ENCODE measurements at places on chromosomes 6 and 20. TPM values are rescaled to one million over a fixed set of nuclear protein-coding genes. Genes with fewer than 3 reads are reported as not detected.

GRCh38 chr20:15296422-15296821, 959.0 kb upstream of the FLRT3 start:
- no peak for DNase-seq

The KIAA0408 gene
- 2.0 TPM for total RNA-seq

DNA sequence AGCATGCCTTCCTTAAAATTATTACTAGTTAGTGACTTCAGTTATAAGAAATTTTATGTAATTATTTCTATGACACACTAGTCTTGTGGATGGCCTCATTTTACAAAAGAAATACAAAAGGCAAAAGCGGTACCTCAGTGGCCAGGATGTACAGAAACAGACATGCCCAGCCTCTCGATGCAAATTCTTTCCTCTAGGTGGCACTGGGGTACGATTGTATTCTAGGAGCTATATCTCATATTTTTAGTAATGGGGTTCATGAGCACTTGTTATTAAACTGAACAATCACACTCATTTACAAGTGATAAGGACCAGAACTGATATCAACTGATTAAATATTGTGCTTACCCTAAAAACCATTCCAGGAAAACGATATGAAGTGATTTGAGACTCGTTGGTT, 59.8 kb downstream of the SOD2 start:
- DNase-seq = no peak

The CALHM6 gene
- total RNA-seq = not detected

GRCh38 chr20:16501301-16501700, 71.9 kb downstream of the KIF16B start:
- DNase-seq = no peak

DNA sequence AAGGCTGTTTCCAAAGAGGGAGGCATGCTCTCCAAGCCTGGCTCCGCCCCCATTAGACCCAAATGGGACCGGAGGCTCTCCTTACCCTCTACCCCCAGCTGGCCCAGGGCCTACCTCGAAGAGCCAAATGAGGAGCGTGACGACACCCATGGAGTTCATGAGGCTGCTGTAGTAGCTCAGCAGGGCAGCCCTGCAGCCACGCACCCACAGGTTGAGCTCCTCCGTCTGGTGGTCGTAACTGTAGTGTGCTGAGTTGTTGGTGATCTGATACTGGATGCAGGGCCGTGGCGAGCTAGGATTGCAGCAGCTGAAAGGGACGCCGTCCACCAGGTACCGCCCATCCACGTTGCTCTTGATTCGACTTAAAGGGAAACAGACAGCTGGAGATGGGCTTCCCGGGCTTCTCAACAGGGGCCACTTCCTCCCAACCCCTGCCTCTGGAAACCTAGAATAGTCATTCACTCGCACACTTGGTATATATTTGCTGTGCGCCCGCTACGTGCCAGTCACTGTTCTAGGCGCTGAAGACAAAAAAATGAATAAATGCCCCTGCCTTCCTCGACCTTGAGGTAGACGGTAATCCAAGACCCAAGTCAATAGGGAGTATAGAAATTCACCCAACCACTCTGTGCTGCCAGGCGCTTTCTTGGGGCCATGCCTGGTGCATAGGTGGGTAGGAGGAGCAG, 18.0 kb downstream of the PRPH2 start:
- peak; percentile 84 for DNase-seq

DNA sequence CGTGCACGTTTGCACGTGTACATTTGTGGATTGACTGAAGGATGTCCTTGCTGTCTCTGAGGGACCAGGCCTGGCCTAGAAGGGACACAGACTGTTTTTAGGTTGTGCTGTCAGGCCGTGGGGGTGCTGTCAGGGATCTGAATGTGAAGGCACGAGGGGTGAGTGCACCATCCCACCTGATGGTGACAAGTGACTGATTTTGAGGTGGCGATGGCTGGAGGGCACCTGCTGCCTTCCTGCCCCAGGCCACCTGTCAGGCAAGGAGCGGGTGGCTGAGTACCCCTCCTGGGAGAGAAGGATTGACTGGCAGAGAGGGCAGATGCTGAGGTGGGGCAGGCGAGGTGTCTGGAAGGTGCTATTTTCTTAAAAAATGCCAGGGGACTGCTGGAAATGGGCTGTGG, 1.2 kb downstream of the RAB44 start:
- DNase-seq = no peak

GRCh38 chr6:34235307-34236130, 1.2 kb upstream of the HMGA1 start:
- no peak for DNase-seq

The RCAN2 gene
- 1.4 TPM for total RNA-seq

- DNase-seq = no peak
Measured at GRCh38 chr6:120903836-120904235, 430.4 kb downstream of the TBC1D32 start.

DNA sequence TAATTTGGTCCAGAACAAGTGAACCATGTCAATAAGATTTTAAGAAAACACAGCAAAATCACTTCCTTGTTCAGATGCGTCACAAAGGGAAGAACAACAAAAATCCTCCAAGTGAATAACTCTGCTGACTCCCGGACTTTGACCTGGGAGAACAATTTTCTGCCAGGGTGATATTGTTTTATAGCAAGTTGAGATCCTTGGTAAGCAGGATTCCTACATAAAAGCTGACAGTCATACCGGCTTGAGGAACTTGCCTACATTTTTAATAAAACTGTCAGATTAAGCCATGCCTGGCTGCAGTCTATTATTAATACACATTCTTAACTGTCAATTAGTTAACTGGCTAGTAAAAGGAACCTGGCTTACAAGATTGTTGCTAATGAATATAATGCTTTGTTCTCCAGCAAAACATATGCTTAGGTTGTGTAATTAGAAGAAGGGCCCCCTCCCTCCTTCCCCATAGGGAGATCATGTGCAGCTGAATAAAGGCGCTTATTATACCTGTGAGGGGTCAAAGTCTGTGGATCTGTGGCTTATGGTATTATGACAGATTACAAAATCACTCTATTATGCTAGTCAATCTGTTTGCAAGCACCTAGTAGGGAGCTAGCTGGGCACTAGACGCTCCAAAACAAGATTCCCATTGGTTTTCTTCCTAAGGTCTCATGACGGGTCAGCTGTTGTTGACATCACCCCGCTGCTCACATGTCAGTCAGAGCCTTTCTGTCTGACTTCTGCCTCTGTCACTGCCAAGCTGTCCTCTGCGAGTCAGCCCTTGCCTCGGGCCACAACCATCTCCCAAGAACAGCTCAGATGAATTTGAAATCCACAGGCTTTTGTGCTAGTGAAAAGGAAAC, 44.6 kb upstream of the SEC63 start:
- peak; percentile 81 for DNase-seq

GRCh38 chr6:36327919-36328236, 8.8 kb downstream of the BNIP5 start:
- DNase-seq = no peak

- DNase-seq = no peak
Measured at GRCh38 chr6:161414180-161414579, 140.3 kb upstream of the AGPAT4 start.

The TMC2 gene
- not detected for total RNA-seq

The NOTCH4 gene
- total RNA-seq = 0.53 TPM

The HLA-DQA2 gene
- total RNA-seq = not detected

The F13A1 gene
- 757 TPM for total RNA-seq

DNA sequence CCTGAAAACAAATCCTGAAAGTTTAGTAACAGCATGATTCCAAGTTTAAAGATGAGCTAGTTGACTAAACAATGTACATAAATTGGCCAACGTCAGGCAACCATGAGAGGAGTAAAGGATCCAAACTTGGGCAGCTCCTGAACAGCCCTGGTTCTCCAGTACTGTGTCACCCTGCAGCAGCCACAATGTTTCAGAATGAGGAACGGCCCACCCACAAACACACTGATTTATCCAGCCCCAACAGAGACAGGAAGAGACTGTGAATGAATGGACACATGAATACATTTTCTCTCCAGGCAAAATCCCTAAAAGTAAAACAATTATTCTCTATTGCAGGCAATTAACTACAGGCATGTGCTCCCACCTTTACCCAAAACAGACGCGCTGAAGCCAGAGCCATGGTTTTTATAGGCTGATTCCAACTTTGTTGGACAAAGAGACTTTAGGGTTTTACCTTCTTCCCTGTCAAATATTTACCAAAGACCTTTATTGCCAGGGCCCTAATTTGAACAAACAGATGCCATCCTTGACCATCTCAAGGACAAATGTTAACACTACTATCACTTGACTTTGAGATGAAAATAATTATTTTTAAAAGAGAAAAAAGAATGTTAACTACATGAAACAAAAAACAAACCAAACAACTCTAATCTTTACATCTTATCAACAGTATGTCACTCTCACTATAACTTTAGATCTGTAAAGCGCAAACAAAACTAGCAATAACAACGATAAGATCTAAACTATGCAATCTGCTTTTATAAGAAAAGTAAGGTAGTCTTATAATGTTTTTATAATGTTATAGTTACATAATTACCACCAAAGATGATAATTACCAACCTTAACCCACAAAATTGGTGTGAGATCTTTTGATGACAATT, 22.9 kb downstream of the CNKSR3 start:
- DNase-seq = no peak

GRCh38 chr6:161951126-161951525, 677.3 kb upstream of the AGPAT4 start:
- DNase-seq = no peak

- DNase-seq = no peak
Measured at GRCh38 chr6:30127238-30128093, 8.5 kb upstream of the TRIM40 start.

Data from myocyte (in vitro differentiated cells).